NCI-H187 treated with DMSO at 0.1 percent for 48 hours (cell line): ENCODE measurements at places on chromosomes 4 and X.

DNA sequence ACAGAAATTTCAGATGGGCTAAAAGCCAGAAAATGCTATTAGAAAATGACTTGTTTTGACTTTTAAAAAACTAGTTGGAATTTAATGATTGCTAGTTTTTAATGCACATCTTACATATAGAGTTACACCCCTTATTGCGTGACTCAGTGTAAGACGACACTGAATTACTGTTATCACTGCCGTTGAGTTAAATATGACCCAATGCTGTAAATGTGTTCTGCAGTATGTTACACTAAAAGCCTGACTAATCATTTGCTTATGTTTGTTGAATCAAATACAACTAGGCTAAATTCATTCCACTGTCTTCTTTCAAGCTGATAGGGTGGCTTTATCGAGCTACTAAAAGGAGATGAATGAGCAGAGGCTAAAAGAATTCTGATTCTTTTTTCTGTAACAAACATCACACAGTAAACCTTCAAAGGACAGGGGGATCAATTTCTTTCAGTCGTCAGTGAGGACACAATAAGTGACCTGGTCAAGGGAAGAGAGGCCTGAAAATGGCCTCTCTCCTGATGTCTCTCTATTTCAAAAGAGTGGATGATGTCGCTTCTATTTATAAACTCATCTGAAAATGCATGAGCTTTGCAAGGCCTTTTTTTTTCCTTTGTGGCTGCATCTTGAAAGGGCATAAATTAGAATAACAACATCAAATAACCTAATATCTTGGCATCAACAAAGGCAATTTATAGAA lies 142.2 kb upstream of the KCNIP4 start:
- DNase-seq = no peak

DNA sequence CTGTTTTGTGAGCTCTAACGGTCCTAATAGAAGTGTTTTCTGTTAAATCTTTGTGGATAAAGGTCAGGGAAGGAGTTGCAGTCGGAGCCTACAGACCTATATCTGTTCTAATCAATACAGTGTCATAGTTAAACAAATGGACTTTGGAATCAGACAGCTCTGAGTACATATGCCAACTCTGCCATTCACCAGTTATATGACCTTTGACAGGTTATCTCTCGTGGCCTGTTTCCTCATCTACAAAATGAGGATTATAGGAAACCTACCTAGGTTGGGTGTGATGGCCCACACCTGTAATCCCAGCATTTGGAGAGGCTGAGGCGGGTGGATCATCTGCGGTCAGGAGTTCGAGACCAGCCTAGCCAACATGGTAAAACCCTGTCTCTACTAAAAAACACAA lies 89.7 kb downstream of the MID1IP1 start:
- no peak for DNase-seq

- DNase-seq = no peak
These were observed 9.8 kb upstream of the P2RY8 start for GRCh38 chrX:1546691-1547251.

GRCh38 chr4:77398256-77398655 lies 207.4 kb upstream of the CXCL13 start:
- no peak for DNase-seq

GRCh38 chr4:107826421-107826980 lies 1.8 kb downstream of the SGMS2 start:
- DNase-seq = no peak

- DNase-seq = no peak
These were observed 78.8 kb upstream of the TBC1D9 start for GRCh38 chr4:140834839-140835495.

- DNase-seq = no peak
These were observed 1196.7 kb downstream of the RAPGEF2 start for GRCh38 chr4:160299608-160300007.

DNA sequence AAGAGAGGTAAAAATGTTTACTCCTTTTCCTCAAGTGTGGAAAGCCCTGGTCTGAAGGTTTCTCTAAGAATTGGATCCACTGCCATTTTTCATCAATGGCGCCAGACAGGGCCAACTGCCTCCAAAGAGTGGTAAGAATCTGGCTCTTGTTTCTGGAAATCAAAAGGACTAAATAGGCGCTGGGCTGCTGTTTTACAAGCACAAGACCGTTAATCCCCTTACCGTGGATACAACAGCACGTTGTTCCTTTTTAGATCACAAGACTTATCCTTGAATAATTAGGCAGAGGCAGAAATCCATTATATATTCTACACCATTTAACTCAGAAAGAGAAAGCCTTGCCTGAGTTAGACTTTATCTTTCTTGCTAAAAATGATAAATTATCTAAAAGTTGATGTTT lies 10.6 kb downstream of the CLTRN start:
- no peak for DNase-seq

- DNase-seq = no peak
These were observed 2.3 kb upstream of the AMBN start for GRCh38 chr4:70589785-70590184.

- DNase-seq = no peak
These were observed 465.1 kb downstream of the PDHA2 start for GRCh38 chr4:96305030-96305429.

GRCh38 chr4:140208921-140209320 lies 54.9 kb upstream of the MAML3 start:
- DNase-seq = no peak

GRCh38 chr4:20456407-20456806 lies 204.7 kb downstream of the SLIT2 start:
- no peak for DNase-seq

GRCh38 chrX:133364865-133365264 lies 50.4 kb downstream of the GPC4 start:
- DNase-seq = no peak

DNA sequence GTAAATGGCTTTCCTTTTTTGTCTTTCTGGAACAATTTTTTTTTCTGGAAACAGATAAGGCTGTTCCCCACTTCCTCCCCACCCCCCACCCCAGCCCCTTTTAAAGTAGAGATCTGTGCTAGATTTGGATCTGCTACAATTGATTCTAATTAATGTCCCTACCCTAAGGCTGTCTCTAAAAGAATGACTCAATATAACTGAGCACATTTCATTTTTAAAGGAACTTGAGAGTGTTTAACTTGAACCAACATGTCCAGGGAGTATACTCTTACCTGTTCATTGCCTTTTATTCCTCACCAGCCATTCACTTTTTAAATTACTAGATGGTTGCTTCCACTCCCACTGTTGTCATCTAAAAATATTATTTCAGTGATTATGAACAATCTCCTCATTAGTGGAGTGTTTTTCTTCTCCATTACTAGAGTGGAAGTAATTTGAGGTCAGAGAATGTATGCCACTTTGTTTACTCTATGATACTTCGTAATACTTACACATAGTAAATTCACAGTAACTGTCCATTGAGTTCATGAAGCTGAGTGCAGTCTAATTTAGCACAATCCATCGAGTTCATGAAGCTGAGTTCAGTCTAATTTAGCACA lies 14.1 kb upstream of the CNOT6L start:
- DNase-seq = no peak

DNA sequence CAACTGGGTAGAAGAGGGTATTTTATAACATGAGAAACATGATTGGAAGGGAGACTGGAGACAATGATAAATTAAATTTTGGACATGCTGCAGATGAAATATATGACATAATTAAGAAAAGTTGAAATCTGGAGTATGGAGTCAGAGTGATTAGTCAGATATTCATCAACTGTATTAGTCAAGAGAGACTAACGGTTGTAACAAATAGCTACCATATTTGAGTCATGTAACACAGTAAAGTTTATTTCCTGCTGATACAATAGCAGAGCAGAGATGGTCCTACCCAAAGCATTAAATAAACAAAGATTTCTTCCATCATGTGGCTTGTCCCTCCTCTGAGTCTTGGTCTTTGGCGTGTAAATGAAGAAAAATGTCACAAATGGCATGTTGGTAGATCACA lies 321.3 kb downstream of the GALNTL6 start:
- DNase-seq = no peak

- DNase-seq = no peak
These were observed 87.4 kb downstream of the ADGRA3 start for GRCh38 chr4:22428441-22428840.

DNA sequence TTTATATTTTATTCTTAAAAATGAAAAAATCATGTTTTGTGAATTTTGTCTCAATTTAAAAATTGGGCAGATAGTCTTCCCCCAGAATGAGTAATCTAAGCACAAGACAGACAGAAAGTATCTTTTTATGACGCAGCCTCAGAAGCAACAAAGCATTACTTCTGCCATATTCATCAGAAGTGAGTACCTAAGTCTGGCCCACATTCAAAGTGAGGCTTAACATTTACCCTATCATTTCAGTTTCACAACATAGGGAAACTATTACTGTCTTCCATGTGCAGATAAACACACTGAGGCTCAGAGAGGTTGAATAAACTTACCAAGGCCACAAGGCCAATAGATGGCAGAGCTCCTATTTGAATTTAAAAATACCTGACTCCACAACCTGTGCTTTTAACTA lies 4.4 kb upstream of the PRDX4 start:
- DNase-seq = no peak
